ENCODE measurements at places on chromosomes 3 and 15.

DNA sequence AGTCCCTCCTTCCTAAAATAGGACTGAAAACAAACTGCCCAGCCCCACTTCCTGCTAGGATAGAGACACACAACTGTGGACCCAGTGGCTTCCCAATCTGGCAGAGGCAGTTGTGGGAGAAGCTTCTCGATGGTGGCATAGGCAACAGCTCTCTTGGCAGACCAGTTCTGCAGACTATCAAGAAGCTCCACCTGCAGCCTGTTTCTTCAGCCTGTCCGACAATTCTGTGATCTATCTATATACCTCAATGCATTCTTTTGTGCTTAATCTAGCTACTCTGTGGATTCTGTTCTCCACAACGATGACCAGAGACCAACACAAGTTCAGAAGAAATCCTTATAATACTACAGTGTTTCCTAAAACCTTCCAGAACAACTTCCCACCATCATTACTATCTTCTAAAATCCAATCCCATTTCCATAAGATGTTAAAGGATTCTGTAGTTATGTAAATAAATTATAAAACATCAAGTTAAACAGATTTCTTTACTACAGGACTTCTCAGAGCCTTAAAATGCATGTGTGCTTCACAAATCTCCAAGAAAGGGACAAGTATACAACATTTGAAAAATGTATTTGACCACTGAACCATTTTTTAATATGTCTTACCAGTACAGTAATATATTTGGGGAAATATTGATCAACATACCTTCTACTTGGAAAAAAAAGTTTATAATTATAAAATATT, 57.7 kb downstream of the IGF2BP2 start:
- no peak for DNase-seq

DNA sequence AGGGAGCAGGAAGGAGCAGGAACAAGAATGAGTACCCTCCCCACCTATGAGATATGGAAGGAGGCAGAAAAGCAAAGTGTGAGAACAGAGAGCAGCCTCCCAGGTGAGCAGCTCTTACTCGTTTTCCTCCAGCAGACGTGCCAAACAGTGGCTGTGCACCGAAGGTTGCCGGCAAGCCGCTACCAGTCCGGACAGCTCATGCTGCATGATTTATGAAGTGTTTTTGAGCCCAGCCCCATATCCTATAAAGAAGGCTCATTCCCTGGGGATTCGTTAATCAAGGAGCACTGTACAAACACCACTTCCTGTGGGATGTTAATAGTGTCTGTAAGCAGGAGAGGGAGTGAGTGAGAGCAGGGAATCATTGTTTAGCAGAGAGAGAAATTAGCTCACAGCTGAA, 118.3 kb upstream of the FOXB1 start:
- DNase-seq, result no peak

DNA sequence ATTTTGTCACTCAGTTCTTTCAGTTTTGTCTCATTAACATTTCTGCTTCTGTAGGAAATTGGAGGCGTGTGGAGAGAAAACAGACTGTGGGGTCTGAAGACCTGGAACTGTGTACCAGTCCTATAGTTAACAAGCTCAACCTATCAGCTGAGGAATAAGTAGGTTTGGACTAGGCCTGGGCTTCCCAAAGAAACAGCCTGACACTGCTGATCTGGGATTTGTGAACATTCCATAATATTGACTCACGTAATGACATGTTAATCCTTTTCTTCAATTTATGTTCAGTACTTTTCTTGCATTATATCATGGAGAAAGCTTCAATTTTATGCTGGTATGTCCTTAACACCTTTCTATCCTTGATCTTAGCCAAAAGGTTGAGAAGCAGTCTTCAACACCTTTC, 181.6 kb upstream of the RORA start:
- no peak for DNase-seq

DNA sequence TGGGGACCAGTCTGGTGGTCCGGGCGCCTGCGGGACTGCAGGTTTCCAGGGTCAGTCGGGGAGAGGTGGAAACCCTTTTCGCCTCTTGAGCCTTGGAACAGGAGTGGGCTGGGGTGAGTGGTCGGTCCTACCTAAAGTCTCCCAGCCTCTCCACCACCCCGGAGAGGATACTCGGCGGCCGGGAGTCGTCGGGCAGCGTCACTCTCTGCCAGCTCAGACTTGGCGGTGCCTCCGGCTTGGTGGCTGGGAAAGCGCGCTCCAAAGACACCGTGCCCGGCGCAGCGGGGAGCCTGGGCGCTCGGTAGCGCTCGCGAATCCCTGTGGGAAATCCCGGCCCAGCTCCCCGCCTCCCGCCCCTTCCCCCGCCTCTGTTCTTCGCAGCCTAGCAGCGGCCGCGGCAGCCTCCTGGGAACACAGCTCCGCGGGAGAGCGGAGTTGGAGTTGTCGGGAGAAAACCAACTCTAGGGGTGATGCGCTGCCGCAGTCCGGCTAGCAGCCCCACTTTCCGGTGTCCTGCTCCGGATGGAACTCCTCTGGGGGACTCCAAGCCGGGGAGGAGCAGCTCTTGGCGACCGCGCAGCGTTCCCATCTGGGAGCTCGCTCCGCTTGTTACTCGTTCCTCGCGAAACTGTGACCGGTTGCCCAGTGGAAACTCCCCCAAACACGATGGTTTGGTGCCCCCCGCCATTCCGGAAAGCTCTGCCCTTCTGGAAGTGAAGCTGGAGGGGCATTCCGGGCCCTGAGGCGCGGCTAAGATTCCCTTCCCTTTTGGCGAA, 1.4 kb downstream of the EPHB1 start:
- DNase-seq, result no peak

DNA sequence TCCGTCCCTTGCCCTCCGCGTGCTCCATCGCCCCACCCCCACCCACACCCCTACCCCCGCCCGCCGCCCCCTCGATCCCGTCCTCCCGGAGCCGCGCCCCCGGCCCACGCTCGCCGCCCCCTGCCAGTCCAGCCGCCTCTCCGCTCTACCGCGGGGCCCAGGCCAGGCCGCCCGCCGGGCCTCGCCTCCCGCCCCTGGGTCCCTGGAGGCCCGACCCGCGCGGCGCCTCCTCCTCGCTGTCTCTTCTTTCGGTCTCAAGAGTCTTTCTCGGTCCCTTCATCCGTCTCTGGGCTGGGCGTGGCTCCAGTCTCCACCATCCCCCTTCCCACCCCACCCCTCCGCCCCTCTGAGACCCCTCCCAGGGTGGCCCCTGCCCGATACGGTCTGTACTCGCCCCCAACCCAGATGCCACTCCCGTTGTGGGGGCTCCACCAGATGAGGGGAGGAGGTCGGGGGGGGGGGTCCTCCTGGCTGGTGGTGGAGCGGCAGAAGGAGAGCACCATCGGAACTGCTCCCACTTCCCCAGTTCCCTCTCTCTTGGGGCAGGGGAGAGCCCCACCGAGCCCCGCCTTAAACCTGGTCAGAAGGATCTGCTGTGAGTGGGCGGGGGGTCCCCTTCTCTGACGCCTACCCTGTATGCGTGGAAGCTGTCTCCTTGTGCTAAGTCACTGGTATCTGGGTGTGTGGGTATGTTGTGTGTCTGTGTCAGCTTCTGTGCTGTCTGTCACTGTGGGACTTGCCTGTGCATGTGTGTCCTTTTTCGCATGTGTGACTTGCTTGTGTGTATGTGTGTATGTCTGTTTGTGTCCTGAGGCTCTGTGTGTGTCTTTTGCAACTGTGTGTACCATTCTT, 1.0 kb downstream of the PRKCD start:
- no peak for DNase-seq

DNA sequence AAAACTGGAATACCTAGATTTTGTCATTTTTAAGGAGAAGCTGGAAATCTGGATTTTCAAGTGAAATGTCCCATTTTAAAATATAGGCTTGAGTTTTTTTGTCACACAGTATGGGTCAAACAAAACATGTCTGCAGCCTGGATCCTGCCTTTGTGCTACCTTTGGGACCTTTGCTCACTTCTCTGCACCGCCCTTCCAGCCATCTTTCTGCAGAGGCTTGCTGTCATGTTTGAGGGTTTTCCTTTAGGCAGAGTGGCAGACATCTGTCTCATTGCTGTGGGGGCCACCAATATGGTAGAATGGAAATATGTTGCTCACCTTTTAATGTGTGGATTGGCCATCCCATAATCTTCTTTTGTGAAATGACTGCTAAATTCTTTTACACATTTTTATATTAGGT, 136.3 kb downstream of the EEFSEC start:
- DNase-seq, result no peak

GRCh38 chr3:120276767-120277166, 8.3 kb downstream of the GPR156 start:
- DNase-seq, result no peak

GRCh38 chr3:44958386-44958785, 17.6 kb downstream of the ZDHHC3 start:
- DNase-seq, result no peak

GRCh38 chr3:118102737-118103136, 931.9 kb downstream of the IGSF11 start:
- no peak for DNase-seq

DNA sequence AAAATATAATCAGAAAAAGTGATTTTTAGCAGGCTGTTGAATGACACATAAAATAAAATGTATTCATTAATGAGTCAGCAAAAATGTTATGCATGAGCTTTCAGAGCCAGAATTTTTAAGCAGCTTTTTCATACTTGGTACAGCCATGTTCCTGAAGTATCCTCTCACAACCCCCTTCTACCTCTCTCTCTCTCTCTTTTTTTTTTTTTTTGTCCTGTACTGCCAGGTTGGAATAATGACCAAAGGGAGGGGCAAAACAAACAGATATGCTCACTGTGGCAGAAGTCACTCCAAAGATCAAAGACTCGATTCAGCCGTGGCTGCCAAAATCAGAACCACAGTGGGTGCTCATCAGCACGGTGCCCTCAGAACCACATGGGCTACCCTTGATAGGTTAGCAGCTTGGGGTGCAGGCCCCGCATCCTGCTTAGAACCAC, 383.0 kb downstream of the ZBTB20 start:
- DNase-seq, result no peak

GRCh38 chr3:150080058-150080730, 109.5 kb upstream of the PFN2 start:
- no peak for DNase-seq

GRCh38 chr3:61360297-61360965, 109.2 kb upstream of the FHIT start:
- no peak for DNase-seq

GRCh38 chr15:57438166-57438565, 61.9 kb downstream of the CGNL1 start:
- DNase-seq, result no peak

- DNase-seq, result no peak
Measured at GRCh38 chr15:51759557-51760070, 8.2 kb downstream of the TMOD2 start.

- DNase-seq, result peak; percentile 26
Measured at GRCh38 chr3:119681279-119681678, 4.1 kb upstream of the COX17 start.

DNA sequence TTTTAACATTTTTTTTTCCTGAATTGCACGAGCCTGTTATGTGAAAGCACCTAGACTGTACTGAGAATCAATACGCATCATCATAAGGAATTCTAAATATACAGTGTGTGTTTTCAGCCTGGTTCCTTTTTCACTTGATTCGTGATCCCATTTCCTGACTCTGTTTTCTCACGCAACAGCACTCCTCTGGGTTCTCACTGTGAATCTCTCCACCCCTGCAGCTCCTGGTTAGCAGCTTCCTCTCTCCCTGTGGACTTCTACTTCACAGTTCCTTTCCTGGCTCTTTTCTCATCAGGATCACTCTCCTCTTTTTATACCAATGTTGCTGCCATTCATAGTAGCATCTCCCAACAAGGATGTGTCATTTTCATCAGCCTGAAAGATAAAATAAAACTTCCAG, 297.2 kb downstream of the CADM2 start:
- no peak for DNase-seq

- DNase-seq, result no peak
Measured at GRCh38 chr3:23292432-23292831, 89.3 kb downstream of the UBE2E2 start.

DNA sequence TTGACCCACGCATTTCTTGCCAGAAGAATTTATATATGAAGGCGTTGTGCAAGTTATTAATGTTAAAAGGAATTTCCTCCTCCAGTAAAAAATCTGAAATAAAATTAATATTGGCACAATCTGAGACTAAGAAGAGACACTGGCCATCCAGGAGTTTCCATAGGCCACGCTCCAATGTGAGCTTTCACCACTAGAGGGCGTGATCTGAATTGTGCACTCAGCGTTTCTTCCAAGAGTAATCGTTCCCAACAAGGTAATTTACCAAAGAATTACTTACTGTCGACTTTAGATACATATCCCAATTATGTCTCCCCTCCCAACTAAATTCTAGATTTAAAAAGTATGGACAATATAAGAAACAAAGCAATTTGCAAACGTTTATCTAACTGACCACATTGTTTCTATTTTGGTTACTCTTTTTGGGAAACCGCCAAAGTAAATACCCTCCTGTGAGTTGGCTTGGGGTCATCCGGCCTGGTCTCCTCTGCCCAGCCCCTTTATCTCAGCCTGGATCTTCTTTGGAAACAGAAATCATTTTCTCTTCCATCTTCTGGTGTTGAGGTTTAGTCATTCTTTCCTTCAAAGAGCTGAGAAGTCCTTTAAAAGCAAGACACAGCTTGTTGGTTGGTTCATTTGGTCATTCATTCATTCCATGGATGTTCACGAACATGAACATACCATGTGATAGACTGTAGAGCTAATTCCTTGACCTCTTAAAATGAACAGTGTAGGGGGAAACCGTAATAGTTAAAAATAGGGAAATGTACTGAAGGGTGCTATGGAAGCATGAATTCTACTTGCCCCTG, 26.2 kb downstream of the POLR2M start:
- DNase-seq, result no peak

DNA sequence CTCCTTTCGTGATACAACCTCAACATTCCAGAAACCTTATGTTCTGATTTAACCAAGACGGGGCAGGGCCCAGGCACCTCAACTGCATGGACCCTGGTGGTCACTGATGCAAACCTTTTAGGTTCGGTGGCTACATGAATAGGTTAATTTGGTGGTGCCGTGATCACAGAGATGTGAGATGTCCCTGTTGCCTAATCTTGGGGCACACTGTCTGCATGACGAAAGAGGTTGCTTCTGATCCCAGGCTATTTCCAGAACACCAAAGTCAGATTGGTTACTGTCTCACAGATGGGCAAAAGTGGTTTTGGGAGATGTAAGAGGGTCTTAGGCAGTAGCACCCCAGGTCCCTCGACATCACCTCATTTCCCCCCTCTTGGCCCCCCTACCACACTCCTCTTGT, 4.0 kb upstream of the CCR1 start:
- DNase-seq, result no peak

All from GF-D8 (cell line).